Islet precursor cell (in vitro differentiated cells): ENCODE measurements at places on chromosomes 6 and 20.

GRCh38 chr6:163095401-163095800 lies 319.1 kb upstream of the QKI start:
- no peak for DNase-seq

GRCh38 chr6:39688494-39688893 lies 36.7 kb downstream of the KIF6 start:
- no peak for DNase-seq

- DNase-seq = no peak
Measured at GRCh38 chr6:150272976-150273315, 95.9 kb upstream of the IYD start.

DNA sequence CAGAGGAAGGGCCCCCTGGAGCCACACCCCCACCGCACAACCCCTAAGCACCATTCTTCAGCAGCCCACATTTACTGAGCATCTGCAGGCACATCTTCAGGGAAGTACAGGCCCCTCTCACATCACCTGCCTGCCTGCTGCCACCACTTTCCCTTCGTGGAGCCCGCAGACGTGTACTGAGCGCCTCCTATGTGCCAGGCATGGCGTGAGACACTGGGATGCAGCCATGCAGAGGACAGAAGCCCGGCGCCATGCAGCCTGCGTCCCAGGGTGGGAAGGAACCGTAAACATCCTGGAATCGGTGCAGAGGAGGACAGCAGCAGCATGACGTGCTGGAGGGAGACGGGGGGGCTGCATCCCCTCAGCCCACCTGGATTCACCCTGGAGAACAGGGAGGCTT lies 78.1 kb downstream of the GRM4 start:
- no peak for DNase-seq

DNA sequence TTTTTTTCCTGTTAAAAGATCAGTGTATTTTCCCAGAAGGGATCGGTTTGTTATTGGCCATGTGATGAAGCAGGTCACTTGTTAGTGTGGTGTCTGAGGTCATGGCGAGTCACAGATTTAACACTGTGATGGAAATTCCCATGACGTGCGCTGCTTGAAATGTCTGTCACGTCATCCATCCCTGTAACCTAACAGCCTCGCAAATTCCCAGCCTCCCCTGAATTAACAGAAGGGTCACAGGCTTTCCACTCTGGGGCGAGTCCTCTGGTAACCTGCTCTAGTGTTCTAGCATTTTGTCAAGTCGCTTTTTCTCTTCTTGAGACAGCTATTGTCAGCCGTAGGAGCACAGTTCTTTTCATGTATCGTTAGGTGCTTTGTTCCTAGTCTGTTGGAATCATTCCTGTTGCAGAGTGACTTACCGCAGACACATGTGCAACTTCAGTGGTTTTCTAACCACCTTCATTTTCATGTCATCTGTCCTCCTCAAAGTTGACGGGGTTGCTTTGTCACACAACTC lies 137.2 kb downstream of the MAP3K4 start:
- DNase-seq = no peak

DNA sequence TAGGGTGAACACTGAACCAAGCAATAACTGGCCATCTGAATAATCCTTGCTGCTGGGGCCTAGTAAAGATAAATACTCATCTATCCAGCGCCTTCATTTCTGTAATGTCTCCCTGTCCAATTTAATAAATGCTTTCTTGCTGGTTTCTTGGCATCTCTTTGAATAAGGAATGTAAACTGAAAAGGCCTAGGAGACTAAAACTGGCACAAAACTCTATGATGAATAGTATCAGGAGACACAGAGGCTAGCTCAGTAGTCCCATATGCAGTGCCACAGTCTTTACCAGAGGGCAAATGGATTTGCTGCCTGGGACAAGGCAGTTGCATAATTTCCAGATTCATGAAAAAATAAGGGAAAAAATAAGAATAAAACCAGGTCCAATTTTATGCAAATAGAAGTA lies 324.4 kb downstream of the CENPW start:
- DNase-seq = no peak

GRCh38 chr20:62049342-62050165 lies 16.1 kb downstream of the TAF4 start:
- no peak for DNase-seq

GRCh38 chr20:50290808-50291207 lies 100.2 kb downstream of the CEBPB start:
- DNase-seq = no peak

DNA sequence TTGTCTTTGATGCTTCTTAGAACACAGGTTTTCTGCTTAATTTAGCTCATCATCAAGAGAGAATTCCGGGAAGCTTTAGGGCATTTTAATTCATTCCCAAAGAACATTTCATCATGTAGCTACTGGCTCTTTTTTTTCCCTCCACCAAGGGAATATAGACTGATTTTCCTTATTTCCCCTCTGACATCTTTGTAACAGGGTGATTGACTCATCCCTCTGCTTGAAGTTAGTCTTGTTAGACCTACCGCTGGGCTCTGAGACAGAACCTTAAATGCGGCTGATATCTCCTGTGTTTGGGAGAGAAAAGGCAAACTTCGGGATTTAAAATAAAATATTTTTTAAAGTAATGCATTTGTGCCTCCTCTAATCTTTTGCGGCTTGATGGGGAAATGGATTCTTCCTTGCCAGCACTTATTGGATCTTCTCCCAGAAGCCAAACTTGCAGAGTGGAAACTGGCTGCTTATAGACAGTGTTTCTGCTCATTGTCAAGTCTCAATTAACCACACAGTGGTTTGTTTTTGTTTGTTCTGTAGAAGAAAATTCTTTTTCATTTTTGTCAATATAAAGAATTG lies 272.7 kb upstream of the PLCB4 start:
- no peak for DNase-seq

DNA sequence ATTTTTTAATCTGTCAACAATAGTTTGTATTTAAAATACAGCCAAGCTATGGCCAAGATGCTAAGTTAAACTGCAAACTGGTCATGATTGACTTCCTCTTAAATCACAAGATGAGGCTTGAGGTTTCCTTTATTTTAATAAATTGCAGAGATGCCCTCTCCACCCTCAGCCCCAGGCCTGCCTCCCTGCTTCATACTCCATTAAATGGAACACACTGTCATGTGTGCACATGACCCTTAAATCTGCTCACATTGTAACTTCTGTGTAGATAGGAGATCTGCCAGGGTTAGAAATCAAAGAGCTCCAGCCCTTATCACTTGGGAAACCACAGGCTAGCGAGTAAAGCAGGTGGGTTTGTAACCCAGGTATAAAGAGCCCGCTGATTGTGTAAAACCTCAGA lies 20.8 kb downstream of the DUSP22 start:
- peak; percentile 32 for DNase-seq

DNA sequence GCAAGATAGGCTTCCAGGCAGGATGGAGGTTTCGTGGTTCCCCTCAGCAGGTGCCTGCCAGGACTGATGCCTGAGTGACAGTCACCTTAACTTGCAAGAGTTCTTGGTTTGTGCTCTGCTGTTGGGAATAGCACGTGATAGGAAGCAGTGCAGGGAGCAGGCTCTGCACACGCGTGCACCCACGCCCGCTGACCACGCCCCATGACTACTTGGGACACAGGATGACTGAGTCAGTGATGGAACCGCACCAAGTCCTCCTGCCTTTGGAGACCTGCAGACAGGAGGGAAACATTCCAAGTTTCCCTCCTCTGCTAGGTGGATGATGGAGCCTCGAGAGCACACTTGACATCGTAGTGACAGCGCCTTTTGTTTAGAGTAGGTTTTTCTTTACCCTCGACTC lies 164.2 kb downstream of the DTNBP1 start:
- no peak for DNase-seq

- DNase-seq = no peak
Measured at GRCh38 chr20:6618051-6618450, 149.4 kb upstream of the BMP2 start.
